ENCODE measurements at places on chromosomes 5 and 9.

DNA sequence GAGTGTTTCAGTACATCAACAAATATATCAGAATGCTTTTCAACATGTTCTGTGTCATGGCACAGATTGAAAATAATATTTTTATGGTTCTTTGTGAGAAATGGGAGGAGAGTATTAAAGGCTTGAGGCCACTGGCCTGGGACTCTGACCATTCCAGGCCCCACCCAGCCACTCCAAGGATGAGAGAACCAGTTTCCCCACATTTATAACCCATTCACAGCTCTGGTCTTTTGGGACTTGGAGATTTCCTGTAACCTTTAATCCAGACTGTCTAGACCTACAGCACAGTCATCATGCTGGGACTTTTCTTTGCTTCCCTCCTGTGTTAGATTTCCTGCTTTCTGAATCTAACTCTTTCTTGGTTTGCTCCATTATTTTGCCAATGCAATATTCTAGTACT lies 389.6 kb downstream of the KIAA0825 start:
- no peak for DNase-seq

- DNase-seq: no peak
Observed at GRCh38 chr5:174272671-174273070, 227.2 kb downstream of the NSG2 start.

DNA sequence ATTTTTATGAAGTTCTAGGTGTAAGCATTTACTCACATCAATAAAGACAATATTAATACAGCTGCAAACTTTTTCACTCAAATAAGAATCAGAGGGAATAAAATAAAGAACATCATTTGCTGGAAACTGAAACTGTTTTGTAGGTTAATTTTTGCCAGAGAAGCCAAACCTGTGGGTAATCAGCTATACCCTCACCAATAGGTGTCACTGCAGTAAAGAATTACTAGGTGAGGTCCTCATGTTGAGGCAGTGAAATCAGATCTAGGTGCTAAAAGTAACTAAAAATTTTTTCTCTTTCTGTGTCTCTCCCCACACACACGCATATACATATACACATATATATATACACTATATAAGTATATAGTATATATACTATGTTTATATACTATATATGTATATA lies 1016.3 kb upstream of the SEMA6A start:
- DNase-seq: no peak

- no peak for DNase-seq
Observed at GRCh38 chr5:139426203-139426885, 13.0 kb downstream of the DNAJC18 start.

DNA sequence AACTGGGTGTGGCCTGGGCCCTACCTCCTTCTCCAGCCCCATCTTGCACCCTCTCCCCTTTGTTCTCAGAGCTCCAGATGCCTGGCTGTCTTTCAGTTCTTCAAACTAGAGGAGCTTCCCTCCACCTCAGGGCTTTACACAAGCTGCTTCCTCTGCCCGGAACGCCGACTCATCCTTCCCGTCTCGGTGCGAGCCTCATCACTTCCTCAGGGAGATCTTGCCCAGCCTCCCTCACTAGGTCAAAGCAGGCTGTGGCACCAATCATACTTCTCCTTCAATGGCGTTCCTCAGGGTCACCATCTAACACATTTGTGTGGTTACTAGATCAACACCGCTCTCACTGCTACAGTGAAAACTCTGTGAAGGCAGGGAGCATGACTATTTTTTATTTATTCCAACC lies 56.2 kb upstream of the ZSWIM6 start:
- DNase-seq: peak; percentile 50

DNA sequence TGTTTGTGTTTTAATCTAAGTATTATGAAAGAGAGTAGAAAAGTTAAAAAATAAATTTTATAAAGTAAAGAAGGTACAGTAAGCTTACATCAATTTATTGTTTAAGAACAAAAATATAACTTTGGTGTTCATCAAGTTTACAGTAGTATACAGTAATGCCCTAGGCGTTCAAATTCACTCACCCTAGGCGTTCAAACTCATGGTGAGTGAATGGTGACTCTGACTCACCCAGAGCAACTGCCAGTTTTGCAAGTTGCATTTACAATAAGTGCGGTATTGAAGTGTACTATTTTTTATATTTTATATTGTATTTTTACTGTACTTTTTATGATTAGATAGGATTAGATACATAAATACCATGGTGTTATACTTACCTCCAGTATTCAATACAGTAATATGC lies 421.3 kb downstream of the CDH12 start:
- no peak for DNase-seq

DNA sequence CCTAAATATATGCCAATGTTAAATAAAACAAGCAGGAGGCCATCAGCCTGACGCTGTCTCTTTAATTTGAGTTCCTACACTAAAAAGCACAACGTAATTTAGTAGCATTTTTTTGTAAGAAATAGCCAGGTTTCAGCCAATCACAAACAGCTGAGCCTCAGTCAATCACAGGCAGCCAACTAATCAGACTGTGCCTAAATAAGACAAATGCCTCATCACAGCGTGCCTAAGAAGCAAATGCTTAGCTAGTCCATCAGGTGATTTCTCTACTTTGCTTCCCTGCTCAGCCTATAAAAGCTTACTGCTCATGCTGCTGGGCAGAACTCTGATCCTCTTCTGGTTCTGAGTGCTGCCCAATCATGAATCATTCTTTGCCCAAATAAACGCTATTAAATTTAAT lies 38.3 kb upstream of the RORB start:
- no peak for DNase-seq

DNA sequence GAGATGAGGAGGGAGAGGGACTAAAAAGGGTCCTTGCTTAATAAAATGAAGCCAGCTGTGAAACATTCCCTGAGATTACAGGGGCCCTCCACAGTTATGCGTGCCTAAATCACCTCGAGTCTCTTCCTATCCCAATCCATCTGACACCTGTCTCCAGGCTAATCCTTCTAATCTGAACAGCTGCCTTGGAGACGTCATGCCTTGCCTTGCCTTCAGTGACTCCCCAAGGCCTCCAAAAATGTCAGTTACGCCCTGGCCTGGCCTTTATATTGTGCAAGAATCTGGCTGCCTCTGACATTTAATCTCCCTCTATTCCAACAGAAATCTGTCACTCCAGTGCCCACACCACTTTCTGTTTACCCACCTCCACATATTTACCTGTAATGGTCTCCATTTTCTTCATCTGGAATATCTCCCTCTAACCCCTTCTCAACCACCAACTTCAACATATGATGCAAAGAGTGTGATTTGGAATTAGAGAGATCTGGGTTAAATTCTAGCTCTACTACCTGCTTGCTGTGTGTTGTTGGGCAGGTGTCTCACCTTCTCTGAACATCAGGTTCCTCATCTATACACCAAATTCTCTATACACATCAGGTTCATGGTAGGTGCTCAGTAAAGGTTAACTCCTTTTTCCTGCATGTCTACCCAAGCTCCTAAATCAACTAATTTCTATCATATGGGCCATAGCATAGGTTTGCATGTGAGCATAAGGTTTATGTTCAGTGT lies 57.9 kb downstream of the PTCD2 start:
- peak; percentile 86 for DNase-seq

DNA sequence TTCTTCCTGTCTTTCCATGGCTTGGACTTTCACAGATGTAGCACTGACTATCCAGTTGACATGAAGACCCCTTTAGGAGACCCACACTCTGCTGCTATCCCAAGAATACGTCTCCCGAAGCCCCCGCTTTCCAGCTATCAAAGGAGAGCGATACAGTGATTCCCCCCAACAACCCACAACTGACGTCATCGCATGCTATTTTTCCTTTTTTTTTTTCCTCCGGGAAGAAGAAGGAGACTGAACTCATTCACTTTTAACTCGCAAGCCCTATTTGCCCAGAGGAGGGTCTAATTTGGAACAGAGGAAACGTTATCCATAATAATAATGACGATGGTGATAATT lies 2.1 kb downstream of the PAPPA start:
- no peak for DNase-seq

- DNase-seq: no peak
Observed at GRCh38 chr9:117549444-117549843, 134.6 kb upstream of the ASTN2 start.

DNA sequence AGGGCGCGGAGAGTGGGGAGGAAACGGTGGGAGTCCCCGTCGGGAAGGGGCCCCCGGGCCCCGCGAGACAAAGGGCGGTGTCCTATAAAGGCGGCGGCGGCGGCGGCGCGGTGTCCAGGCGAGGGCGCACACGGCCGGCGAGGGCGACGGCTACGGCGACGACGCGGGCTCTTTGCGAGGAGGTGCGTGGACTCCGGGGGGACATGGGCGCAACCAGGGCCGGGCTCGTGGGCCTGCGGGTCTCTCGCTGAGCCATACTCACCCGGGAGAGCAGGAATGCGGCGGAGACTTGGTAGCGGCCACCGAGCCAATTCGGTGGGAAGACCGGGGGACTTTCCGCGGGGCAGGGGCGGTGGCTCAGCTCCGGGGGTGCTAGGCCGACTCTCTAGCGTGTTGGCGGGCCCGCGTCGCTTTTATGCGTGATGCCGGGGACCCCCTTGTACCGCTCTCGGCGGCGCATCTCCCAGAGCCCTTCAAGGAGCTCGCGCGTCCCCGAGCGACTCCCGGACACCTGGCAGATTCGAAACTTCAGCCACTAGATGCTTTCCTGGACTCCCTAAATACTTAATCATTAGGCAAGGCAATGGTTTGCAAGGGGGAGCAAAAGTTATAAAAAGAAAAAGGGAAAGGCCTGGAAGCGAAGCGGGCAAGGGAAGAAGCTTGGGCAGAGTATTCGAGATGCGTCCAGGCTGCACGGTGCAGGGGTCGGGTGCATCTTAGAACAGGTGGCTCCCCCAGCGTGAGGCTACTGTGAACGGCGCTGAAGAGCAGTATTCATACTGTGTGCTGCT lies 5.9 kb upstream of the TAL2 start:
- peak; percentile 30 for DNase-seq

DNA sequence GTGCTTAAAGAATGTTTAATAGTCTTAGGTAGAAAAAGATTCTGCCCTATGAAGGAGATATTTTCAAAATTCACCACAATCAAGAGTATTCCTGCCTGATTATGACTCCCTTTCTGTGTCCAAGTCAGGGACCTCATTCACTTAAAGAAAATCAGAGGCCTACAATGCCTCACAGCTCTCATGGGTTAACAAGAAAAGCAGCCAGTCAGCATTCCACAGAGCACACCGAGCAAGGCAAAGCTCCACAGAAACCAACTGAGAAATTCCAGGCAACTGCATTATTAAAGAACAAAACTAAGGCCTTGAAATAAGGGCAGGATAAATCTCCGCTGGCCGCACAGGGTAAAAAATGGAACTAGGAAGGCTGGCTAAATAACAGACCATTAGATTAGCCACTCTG lies 161.1 kb downstream of the TARS1 start:
- DNase-seq: no peak

- peak; percentile 90 for DNase-seq
Observed at GRCh38 chr9:121725008-121725775, 73.8 kb downstream of the DAB2IP start.

GRCh38 chr5:78920604-78921003 lies 64.5 kb downstream of the ARSB start:
- DNase-seq: peak; percentile 37

GRCh38 chr5:76715736-76716455 lies at the start of gene F2R:
F2R (plus strand) TSS chr5:76716126; CDS start chr5:76716308, 182 bp downstream.
- DNase-seq: peak; percentile 83

- DNase-seq: no peak
Observed at GRCh38 chr5:74187757-74188156, 452.8 kb downstream of the ENC1 start.

DNA sequence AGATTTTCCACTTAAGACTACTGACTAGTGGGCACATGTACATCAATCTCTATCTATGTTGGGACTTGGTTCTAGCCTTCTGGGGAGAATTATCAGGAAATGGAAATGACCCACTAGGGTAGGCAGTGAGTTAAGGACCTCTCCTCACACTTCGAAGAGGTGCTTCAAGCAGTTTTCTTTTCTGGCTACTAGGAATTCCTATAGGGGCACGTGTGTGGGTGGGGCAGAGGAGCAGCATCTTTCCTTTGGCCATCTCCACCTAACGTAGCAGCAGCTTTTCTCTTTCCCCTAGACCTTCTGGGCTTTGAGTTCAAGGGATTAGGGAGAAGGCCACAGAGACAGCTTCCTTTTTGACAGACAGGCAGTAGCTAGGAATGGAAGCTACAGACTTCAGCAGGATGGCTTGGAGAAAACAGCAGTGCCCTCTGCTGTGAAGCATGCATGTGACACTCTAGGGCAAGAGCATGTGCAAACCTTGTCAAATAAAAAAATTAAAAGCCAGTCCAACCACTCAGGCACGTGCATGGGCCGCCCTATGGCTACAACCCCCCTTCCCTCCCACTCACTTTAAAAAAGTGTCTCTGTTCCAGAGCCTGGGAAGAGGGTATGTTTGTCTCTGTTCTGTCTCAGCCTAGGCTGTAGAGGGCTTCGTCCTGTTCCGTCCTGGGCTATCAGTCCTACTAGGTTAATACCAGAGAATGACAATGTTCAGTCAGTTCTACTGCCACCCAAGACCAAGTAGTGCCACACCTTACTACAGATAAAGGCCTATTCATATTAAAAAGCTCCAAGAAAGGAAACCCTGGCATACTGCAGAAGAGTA lies 8.7 kb upstream of the GFRA3 start:
- DNase-seq: peak; percentile 34

- DNase-seq: no peak
Observed at GRCh38 chr5:114407783-114408182, 45.9 kb downstream of the KCNN2 start.

GRCh38 chr9:91206806-91207205 lies 154.9 kb downstream of the AUH start:
- no peak for DNase-seq

- DNase-seq: peak; percentile 50
Observed at GRCh38 chr5:167573370-167574127, 717.9 kb upstream of the WWC1 start.

- no peak for DNase-seq
Observed at GRCh38 chr9:36560771-36561170, 11.9 kb upstream of the MELK start.

- no peak for DNase-seq
Observed at GRCh38 chr5:137923856-137924255, 34.6 kb downstream of the PKD2L2 start.

DNA sequence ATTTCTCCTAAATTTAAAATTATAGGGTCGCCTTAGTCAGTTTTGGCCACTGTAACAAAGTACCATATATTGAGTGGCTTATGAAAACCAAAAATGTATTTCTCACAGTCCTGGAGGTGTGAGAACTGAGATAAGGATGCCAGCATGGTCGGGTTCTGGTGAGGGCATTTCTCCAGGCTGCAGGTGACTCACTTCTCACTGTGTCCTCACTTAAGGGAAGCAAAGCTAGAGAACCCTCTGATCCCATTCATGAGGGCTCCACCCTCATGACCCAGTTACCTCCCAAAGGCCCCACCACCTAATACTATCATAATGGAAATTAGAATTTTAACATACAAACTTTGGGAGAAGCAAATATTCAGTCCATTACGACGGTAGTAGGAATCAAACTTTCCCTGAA lies 75.1 kb upstream of the FBN2 start:
- DNase-seq: no peak

DNA sequence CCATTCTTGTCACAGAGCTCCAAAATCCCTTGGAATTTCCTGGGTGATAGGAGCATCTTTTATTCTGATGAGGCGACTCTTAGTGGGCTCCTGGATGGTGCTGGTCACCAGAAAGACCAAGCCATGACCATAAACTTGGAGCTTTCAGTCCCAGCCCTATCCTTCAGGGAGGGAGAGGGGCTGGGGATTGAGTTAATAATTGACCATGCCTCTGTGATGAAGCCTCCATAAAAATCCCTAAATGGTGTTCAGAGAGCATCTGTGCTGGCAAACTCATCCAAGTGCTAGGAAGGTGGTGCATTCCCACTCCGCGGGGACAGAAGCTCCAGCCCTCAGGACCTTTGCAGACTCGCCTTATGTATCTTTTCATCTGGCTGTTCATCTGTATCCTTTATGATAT lies 28.7 kb downstream of the MCCC2 start:
- no peak for DNase-seq

- no peak for DNase-seq
Observed at GRCh38 chr5:112467485-112467884, 48.4 kb upstream of the EPB41L4A start.
